Ecto neural progenitor cell (in vitro differentiated cells): ENCODE measurements at places on chromosomes 3 and 15.

DNA sequence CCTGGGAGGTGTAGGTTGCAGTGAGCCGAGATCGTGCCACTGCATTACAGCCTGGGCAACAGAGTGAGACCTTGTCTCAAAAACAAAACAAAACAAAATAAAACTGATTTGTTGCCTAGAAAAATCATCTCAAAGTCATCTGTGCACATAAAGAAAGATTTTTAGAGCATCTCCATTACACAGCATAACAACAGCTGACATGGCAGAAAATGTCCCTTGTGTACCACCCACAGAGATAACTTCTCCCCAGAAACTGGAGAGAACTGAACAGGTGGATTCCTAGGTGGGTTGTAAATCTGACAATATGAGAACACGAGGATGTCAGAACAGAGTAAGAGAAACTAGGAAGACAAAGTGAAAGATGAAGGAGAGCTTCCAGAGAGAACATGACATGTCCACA lies 207.5 kb downstream of the SLC9A9 start:
- DNase-seq, result no peak

GRCh38 chr3:159236321-159236720 lies 434.5 kb downstream of the MFSD1 start:
- no peak for DNase-seq

GRCh38 chr3:170413291-170413690 lies 5.4 kb upstream of the CLDN11 start:
- no peak for DNase-seq

DNA sequence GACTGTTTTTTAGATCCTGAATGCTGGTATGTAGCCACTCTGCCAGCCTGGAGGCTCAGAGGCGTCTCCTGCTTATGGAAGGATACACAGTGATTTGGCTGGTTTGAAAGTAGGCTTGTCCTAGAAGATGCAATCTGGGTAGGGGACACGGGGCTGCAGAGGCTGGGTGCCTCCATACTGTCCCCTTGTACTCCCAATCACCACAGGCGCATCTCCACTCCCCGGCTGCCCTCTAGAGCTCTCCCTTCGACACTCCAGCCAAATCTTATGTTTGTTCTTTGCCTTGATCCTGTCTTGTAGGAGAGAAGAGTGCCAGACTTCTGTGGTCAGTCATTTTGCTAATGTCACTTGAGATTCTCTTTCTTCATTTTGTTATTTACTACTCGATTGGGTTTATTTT lies 168.8 kb upstream of the THRB start:
- DNase-seq, result no peak

GRCh38 chr15:31091481-31091880 lies 10.0 kb downstream of the TRPM1 start:
- no peak for DNase-seq

- DNase-seq, result peak; percentile 74
These were observed at the start of gene KCNH8 for GRCh38 chr3:19147905-19148767. Gene KCNH8 (plus strand): TSS chr3:19148510. CDS start chr3:19148720, 210 bp downstream.

GRCh38 chr15:86167841-86168240 lies 88.2 kb downstream of the AGBL1 start:
- DNase-seq, result no peak

GRCh38 chr3:179046497-179047353 lies 24.9 kb downstream of the ZMAT3 start:
- DNase-seq, result no peak

DNA sequence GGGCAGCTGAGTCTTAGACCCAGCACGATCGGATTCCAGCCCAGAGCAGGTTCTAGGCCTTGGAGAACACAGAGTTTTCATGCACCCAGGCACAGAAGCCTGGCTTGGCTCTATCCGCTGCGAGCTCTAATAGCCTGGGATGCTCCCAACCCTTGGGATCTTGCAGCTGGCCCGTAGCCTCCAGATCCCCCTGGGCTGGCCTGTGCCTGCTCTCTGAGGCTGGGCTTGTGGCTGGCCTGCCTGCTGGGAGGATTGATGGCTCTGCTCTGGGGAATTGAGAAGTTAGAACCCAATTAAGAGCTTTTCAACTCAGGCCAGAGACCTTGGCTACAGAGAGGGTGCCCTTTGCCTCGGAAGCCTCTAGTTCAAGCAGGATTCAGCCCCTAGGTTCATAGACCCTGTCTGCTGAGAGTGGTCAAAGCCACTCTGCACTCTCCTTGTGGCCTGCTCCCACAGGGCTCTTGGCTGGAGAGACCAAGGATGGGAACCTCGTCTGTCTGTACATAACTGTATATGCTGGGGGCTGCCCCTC lies 64.4 kb downstream of the MAGEF1 start:
- no peak for DNase-seq

GRCh38 chr3:24336101-24336500 lies 158.5 kb downstream of the THRB start:
- no peak for DNase-seq

- no peak for DNase-seq
These were observed 42.4 kb upstream of the HERC1 start for GRCh38 chr15:63876085-63876662.

DNA sequence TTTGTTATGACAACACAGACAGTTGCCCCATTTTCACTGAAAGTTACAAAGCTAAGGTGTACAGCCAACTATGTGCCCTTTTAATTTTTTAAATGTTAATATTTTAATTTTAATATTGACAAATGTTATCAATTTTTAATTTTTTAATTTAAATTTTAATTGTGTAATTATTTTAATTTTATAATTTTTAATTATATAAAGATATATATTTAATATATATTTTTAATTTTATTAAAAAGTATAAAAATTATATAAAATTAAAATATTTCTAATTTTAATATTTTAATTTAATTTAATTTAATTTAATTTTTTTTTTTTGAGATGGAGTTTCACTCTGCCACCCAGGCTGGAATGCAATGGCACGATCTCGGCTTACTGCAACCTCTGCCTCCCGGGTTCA lies 52.1 kb upstream of the ATP11B start:
- no peak for DNase-seq

- no peak for DNase-seq
These were observed 59.0 kb downstream of the MAGI1 start for GRCh38 chr3:65979731-65980130.

DNA sequence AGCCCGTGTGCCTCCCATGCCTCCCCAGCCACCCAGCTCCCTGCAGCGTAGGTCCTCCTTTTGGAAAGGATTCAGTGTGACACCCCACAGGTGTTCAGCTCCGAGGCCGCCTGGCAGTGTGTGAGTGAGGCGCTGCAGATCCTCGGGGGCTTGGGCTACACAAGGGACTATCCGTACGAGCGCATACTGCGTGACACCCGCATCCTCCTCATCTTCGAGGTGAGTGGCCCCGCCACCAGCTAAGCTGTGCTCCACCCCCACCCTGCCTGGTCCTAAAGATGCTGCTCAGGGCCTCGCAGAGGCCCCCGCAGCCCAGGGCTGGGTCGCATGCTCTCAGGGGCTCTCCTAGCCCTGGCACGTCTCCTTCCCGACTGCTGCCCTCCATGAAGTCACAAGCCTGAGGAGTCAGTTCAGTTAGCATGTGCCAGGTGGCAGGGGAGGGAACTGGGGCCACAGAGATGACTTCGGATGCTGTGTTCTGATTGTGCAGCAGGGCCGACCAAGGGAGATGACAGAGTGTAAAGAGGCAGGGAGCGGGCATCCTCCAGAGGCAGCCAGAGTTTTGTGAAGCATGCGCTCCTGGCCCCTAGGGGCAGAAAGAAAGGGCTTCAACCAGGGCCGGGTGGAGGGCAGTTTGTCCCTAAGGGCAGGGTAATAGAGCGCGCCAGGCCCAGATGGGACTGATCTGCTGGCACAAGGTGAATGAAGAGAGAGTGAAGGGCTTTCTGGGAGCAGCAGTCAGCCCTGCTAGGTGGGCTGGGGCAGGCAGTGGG lies 26.8 kb downstream of the ACAD9 start:
- DNase-seq, result no peak

GRCh38 chr3:164332831-164333802 lies 745.2 kb downstream of the SI start:
- DNase-seq, result peak; percentile 55

DNA sequence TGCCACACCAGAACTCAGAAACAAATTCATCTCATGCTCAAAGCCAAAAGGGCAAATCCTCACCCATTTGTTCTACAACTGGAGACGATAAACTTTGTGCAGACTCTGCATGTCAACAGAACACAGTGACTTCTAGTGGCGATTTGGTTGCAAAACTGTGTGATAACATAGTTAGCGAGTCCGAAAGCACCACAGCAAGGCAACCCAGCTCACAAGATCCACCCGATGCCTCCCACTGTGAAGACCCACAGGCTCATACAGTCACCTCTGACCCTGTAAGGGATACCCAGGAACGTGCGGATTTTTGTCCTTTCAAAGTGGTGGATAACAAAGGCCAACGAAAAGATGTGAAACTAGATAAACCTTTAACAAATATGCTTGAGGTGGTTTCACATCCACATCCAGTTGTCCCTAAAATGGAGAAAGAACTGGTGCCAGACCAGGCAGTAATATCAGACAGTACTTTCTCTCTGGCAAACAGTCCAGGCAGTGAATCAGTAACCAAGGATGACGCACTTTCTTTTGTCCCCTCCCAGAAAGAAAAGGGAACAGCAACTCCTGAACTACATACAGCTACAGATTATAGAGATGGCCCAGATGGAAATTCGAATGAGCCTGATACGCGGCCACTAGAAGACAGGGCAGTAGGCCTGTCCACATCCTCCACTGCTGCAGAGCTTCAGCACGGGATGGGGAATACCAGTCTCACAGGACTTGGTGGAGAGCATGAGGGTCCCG lies 199.7 kb downstream of the AKAP13 start:
- no peak for DNase-seq

DNA sequence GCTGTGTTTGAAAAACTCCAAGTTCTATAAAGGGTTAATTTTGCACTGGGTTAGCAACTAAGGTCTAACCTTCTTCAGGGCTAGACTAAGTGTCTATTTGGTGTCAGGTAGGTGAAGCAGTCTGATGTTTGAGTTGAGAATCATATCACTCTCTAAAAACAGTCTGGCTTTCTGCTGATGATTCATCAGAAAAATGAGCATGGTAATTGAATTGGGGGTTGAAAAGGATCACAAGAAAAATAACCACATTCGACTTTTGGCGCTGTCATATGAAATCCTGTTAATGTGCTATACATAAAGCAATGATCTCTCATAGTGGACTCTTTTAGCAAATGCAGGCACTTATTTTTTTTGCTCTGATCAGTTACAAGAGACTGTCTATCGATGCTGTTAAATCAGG lies 242.2 kb upstream of the AZI2 start:
- DNase-seq, result no peak

GRCh38 chr3:94137377-94137776 lies 74.5 kb downstream of the NSUN3 start:
- no peak for DNase-seq

- DNase-seq, result no peak
These were observed 45.8 kb upstream of the FSIP1 start for GRCh38 chr15:39828374-39828931.

DNA sequence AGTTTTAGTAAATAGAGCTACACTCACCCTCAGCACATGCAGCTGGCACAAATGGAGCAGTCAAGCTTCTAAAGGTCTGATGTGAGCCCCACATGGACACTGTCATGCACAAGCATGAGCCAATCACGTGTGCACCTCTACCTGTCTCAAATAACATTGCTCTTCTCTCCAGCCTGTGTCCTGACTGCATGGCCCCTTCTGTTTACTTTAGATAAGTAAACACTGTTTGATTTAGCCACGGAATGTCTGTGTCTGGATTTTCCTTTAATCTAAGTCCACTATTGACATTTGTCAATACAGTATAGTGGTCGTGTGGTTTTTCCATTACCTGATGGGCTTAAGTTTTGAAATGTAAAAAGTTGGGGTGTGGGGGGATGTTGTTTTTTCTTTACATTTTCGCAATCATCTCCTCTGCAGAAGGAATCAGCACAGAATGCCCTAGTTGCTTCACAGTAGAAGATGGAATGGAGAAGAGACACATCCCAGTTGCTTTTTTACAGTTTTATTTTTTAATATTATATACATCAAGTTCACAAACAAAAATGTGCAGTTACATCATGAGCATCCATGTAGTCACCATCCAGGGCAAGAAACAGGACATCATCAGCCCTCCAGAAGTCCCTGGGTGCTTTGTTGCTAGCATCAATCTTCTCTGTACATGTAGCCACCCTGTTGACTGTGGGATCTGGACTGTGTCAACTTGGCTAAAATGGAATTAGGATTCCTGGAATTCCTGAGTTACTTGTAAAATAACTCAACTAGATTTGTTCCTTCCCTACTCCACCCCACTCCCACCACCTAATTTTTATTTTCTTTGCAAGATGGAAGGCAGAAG lies 146.1 kb downstream of the UACA start:
- DNase-seq, result no peak

DNA sequence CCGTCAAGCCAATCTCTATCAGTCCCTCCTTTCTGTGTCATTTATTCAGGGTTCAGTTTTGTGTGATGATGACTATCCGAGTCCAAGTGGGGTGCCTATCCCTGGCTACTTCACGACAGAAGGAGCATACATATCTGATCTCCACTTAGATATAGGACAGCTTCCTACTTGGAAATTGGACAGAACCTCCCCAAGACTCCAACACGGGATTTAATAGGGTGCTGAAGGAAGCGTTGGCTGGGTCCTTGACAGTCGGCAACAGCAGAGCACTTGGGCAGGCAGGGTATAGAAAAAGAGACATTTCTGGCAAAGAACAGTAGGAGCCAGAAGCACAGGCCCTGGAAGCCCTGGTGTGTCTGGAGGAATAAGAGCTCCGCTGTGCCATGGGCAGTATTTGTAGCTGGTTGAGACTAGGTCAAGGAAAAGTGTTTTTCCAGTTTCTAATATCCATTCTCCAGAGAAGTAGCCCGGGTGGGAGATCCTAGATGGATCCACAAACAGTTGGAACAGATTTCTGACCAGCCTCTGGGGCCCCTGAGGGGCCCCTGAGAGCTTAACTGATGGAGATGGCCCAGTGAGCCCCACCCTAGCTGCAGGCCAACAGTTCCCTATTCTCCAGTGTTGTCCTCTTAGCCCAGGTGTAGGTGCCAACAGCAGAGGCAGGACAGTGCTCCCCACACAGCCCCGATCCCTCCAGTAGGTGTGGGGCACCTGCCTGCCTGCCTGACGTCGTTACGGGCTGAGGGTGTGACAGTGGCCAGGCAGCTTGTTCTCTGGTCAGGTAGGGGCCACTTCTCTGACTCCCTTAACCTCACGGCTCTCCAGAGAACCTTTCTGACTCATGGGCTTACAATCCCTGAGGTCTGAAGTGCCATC lies 130.8 kb downstream of the CHCHD6 start:
- peak; percentile 25 for DNase-seq
